ENCODE measurements at places on chromosomes 5 and 9. TPM values are rescaled to one million over a fixed set of nuclear protein-coding genes. Genes with fewer than 3 reads are reported as not detected.

DNA sequence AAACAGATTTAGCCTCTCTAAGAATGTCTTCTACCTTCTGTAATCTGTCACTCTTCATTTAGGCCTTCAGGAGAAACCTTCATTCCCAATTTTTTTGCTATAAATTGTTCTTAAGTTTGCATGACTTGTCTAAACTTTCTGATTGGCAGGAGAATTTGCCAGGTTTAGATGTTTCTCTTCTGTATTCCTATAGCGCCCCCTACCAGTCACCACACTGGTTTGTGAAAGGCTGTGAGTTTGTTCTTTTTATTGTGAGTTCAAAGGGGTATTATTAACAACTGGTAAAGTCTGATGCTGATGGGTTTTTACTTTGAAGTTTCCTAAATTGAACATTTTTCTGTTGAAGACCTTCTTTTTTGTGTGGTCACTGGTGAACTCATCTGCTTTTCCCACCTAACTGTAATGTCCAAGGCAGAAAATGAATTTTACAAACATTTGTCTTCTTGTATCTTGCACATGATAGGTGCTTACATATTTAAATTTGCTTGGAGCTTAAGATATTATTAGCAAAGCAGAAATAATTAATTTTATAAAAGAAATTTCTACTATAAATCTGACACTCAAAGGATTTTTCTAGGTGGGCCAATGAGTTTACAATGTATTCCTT is 18.4 kb upstream of the F2RL2 start:
- DNase-seq = no peak

DNA sequence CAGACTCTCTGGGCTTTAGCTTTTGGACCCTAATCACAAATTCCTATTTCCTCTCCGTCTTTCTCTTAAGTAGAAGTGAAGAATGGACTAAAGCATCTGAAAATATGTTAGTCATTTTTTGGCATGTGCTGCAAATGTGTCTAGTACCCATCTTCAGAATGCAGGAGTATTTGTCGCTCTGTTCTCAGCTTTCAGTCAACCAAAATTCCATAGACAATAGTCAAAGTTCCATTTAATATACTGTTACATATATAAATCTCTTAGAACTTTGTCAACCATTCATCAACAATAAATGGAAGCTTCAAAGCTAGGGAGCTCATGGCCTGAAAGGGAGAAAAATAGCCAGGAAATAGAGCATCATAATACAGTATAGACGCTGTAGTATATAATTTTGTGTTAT is 509.4 kb downstream of the BNC2 start:
- DNase-seq = no peak

DNA sequence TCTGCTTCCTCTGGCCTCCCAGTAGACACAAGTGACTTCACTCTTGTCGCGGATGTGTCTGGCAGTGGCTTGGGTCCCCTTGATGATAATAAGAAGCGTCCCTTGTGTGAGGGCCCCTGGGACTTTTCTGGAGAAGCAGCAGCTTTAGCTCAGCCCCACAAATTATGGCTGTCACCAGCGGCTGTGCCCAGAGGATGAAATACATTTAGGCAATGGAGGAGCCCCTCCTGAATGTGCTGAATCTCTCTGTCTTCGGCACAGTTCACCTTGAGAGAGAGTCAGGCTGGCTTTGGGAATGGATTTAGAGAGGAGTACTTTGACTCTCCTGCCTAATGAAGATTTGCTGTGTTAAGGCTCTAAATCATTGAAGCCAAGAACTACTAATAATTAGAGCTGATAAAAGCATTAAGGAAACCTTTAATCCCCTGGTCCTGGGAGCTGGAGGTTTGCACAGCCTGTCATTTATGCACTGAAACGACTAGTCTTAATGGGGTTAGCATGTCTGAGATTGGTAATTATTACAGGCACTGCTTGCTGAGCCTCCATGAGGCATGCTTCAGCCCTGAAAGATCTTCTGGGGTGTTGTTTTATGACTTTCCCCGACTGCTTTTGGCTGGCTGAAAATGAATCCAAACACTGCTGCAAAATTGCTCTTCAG is 127.0 kb downstream of the TENT4A start:
- DNase-seq = no peak

DNA sequence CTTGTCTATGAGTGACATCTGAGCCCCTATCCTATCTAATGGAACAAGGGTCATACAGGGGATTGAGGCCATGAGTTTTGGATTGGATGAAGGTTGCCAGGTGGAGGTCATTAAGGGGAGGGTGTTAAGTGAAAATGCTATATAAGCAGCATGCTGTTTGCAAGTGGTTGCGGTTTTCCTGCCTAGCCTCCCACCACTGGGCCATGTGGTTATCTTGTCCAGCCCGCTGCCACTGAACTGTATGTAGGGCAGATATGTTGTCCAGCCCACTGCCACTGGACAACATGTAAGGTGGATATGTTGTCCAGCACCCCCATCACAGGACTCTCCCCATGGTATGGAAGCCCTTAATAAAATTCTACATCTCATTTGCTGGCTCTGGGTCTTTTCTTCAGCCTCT is 200.0 kb downstream of the FGF10 start:
- DNase-seq = no peak

PDCD1LG2 gene
- 20.2 TPM for polyA plus RNA-seq

Data from keratinocyte (primary cell).